Mammary epithelial cell (primary cell): ENCODE measurements at places on chromosomes 6 and 20.
A peak's percentile ranks its signal among the peaks of the same experiment; 100 is the strongest.

DNA sequence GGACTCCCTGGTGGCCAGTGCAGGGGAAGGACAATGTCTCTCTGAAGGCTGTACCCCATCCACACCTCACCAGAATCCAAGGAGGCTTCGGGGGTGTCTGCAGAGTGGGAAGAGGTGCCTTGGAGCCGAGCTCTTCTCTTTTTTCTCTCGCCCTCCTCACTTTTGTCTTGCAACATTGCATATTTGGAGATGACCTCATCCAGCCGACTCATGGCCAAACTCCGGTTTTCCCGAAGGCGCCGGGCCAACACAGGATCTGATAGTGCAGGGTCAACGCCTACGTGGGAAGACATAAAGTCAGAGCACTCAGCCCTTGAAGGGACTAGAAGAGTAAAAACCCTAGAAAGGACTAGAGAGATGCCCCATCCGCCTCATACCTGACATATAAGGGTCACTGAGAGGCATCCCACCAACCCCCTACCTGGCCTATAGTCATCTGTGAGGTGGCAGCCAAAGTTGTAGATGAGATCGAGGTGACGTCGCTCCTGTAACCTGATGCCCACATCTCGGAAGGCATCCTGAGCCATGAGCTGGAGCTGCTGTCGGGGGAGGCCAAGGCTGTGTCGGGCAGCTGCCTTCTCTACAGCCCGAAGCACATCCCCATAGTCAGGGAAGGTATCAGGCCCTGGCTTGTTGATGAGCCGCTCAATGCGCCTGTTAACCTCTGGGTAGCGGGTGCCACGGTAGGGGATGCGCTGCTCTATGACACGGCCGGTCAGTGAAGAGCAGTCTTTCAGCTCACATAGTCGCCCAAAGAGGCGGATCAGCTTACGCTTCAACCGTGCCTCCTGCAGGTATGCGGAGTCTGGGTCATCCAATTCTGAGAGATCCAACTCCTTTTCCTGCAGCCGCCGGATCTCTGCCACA is 3.0 kb upstream of the ZBTB22 start:
- DNase-seq: peak; percentile 92

DNA sequence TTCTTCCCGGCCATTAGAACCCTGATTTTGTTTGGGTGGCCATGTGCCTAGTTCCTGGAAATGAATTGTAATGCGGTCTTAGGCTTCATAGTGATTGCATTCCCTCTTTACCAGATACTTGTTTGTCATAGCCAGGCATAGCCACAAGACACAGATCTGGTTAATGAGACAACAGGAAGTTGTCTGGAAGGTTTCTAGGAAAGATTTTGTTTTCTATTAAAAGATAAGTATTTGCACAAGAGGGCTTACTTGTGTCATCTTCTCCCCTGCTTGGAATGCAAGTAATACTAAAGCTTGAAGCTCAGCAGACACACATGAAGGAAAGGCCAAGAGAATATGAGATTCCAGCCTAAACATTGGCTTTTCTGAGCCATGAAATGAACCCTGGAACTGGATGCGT is 12.9 kb downstream of the FARS2 start:
- no peak for DNase-seq

DNA sequence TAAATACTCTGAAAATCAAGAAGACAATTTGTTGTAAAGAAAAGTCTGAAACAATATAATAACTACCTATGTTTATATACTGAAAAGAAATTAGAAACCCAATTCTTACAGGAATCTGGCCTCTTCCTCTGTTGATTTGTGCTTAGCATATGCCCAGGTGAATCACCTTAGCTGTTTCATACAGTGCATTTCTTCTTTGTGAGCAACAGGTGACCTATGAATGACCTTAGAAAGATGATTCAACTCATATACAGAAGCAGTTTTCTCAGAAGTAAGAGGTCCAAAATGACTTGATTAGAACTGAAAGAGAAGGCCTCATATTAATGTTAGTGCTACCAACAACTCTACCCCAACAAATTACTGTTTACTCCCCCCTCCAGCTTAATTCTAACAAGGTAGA is 419.5 kb upstream of the ID4 start:
- DNase-seq: peak; percentile 93

- no peak for DNase-seq
Measured at GRCh38 chr6:4772750-4773149, 3.5 kb upstream of the CDYL start.

DNA sequence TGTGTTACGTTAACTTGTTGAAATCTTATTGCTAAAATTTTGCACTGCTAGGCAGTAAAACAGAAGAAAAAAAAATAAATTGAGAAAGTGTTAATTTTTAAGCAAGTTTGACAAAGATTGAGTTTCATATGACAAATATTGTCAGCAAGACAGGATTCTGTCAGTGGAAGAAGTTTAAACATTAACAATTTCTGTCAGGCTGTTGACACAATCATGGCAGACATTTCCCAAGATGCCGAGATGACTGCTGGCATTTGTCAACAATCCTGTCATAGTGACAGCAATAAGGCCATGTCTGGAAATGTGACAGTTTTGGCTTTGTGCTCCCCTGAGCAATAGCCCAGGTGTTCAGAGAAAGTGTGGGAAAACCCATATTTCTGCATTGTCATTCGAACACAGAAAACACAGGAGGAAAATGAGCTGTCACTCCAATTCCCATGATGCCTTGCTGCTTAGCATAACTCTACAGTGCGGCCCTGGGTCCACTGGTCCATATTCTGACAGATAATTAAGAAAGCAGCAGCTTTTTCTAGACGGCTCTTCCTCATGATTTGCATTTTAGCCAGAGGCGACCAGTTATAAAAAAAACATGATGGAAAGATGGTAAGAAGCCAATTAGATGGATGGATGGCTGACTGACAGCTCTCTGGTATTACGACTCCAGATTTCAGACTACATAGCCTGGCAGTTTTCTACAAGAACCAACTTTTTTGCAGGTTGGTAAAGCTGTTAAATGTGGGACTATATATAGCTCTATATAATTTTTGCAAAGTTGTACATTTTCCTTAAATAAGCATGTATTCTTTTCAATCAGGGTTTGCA is 43.6 kb upstream of the DEFB112 start:
- no peak for DNase-seq

DNA sequence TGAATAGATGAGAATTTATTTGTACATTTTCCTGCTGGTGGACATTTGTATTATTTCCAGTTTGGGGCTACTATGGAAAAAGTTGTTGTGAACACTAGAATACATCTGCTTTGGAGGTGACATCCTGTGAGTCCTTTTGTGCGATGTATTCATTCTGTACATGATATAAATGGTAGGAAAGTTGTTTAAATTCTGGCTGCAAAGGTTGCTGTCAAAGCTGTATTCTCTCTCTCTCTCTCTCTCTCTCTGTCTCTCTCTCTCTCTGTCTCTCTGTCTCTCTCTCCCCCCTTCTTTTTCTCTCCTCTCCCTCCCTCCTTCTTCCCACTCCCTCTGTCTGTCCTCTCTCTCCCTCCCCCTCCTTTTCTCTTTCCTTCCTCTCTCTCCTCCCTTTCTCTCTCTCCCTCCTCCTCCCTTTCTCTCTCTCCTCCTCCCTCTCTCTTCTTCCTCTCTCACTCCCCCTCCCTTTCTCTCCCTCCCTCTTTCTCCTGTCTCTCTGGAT is 25.3 kb downstream of the SLC13A3 start:
- DNase-seq: no peak

DNA sequence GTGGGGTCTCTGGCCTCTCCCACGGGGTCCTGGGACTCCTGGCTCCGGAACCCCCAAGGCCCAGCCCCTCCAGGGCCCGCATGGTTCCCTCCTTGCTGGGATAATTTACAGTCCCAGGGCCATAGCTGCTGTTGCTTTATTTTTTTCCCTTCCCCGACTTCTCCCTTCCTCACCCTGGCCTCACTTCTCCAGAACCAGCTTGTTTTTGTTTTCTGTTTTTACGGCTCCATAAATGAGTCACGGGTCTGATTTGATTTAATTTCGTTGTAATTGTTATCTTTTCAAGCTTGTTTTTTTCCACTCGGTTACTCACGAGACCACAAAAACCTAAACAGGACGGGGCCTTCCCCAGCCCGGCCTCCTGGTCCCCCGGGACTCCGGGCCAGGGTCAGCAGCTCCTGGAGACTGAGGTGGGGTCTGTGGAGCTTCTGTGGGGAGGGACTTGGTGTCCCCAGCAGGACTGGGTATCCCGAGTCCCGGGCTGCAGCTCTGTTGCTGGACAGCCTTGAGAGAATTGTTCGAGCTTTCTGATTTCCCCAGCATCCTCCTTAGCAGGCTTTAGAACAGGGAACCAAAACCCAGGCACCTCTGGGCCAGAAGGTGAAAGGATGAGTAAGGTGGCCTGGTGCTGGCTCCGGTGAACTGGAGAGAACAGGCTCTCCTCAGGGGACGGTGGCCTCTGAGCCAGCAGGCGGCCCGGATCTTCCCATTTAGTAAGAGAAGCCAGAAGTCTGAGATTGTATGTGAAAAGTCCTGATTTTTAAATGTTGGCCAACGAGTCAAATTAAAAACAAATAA is 94.9 kb downstream of the CEBPB start:
- no peak for DNase-seq

- no peak for DNase-seq
Measured at GRCh38 chr6:104187616-104188015, 672.1 kb downstream of the HACE1 start.

DNA sequence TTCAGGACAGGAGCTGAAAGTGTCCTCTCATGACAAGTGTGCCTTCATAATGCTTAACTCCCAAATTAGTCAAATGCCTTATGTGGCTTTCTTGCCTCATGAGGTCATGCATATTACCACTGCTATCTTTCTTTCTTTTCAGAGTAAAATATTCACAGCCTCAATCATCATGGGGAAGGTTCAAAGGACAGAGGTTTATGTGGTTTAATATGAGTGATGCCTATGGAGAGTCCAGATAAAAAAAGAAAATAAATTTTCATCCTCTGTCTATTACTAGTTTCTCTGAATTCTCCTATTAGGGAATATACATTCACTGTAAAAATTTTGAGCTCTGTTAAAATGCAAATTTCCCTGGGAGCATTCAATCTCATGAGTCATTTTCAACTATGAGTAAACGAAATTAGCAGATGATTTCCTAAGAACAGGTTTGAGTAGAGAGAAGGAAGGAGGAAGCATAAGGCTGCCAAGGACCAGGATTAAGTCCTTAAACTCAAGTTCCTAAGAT is 396.9 kb upstream of the ADGRB3 start:
- no peak for DNase-seq

DNA sequence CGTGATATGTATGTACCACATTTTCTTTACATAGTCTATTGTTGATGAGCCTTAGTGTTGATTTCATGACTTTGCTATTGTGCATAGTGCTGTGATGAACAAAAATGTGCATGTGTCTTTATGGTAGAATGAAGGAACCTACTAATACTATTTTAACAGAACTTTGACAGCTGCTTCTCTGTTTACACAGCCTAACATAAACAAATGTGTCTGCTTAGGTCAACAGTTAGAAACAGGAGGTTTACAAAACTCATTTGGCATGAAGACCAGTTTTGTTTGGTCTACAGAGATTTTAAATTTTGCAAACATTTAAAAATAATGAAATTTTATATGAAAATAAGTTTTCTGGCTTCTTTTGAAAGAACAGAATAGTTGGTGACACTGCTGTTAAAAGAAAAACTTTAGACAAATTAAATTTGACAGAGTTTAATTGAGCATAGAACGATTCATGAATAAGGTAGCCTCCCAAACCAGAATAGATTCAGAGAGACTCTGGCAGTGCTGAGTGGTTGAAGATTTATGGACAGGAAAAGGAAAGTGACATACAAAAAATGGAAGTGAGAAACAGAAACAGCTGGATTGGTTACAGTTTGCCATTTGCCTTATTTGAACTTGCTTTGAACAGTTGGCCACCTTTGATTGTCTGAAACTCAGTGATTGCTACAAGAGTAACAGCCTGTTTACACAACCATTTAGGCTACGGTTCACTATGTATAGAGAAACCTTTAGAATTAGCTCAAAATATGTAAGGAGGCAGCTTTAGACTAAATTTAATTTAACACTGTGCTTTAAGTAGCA is 715.8 kb upstream of the HS3ST5 start:
- DNase-seq: no peak

- peak; percentile 51 for DNase-seq
Measured at GRCh38 chr6:33197431-33198048, 2.9 kb downstream of the RXRB start.

GRCh38 chr6:13025893-13026499 is 302.3 kb downstream of the TBC1D7 start:
- DNase-seq: no peak

- DNase-seq: peak; percentile 9
Measured at GRCh38 chr20:56171087-56172012, 77.2 kb upstream of the MC3R start.

- no peak for DNase-seq
Measured at GRCh38 chr20:23479043-23479442, 11.9 kb upstream of the CST8 start.

DNA sequence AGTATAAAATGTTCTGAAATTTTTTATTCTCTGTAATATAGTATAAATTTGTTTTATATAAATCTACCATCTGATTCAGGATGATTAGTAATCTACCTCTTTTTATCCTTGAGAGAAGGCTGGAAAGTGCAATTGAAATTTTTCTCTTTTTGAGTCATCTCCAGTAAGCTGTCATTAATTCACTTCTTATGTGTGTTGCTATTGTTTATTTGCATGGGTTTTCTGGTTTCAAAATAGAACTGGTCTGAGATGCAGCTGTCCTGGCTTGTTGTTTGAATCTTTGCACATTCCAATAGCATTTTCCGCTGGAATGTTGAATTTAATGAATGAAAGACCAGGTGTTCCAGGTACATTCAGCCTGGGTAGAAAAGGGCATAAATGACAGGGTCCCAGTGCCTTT is 24.3 kb upstream of the TAB2 start:
- DNase-seq: peak; percentile 76

- no peak for DNase-seq
Measured at GRCh38 chr20:32218156-32218900, 10.6 kb downstream of the POFUT1 start.

DNA sequence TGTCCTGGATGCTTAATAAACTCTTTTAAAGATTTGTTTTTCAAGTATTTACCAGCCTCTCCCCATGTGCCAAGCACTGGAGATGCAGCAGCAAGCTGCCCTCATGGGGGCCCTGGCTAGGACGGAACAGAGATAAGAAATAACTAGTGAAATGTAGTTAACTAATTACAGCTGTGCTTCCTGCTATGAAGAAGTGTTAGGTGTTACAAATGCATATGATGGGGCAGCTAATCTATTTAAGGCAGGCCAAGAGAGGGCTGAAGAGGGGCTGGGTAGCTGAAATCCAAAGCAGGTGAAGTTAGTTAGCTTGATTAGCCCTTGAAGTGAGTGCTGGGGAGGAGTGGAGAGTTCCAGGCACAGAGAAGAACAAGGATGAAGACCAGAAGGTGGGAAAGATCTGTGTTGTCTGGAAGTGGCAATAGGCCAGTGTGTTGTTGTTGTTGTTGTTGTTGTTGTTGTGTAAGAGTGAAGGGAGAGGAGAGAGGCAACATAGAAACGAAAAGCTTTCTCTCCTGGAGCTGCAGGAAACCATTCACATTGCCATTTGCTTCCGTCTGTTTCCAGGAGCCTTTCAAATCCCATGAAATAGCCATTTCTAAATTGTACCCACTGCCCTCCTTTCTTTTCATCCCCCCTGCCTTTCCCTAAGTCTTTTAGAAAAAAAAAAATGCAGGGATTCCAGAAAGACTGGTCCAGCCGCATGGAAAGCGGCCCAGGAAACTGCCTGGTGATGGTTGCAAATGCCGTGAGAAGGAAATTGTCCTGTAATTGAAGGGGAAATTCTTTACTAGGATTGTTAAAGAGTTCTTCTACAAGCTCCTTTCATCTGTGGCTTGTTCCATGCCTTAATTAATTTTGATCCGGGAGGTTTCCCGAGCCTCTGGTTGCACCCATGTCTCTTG is 119.6 kb downstream of the TFAP2C start:
- no peak for DNase-seq
